ENCODE measurements at places on chromosomes 5 and 9. TPM values are rescaled to one million over a fixed set of nuclear protein-coding genes. Genes with fewer than 3 reads are reported as not detected.

Gene ZNF454
- total RNA-seq, result 6.9 TPM

Gene IFNE
- not detected for total RNA-seq

Gene SPINK13
- total RNA-seq, result not detected

Gene CD72
- 3.3 TPM for total RNA-seq

Gene MROH2B
- total RNA-seq, result not detected

Gene DRD1
- not detected for total RNA-seq

Gene PIP5KL1
- 2.3 TPM for total RNA-seq

Gene SPATA31A3
- total RNA-seq, result not detected

Gene SLCO6A1
- not detected for total RNA-seq

Gene ZNF300
- 16.3 TPM for total RNA-seq

Gene PCDHGB5
- 14.1 TPM for total RNA-seq

Gene SLC34A3
- total RNA-seq, result 3.0 TPM

Gene ZMYND19
- total RNA-seq, result 12.1 TPM

Gene CTSV
- total RNA-seq, result 4.4 TPM

Data from metanephros (tissue), 2 donors.